Hepatic stellate cell (primary cell): ENCODE measurements at places on chromosomes 16 and 17.

DNA sequence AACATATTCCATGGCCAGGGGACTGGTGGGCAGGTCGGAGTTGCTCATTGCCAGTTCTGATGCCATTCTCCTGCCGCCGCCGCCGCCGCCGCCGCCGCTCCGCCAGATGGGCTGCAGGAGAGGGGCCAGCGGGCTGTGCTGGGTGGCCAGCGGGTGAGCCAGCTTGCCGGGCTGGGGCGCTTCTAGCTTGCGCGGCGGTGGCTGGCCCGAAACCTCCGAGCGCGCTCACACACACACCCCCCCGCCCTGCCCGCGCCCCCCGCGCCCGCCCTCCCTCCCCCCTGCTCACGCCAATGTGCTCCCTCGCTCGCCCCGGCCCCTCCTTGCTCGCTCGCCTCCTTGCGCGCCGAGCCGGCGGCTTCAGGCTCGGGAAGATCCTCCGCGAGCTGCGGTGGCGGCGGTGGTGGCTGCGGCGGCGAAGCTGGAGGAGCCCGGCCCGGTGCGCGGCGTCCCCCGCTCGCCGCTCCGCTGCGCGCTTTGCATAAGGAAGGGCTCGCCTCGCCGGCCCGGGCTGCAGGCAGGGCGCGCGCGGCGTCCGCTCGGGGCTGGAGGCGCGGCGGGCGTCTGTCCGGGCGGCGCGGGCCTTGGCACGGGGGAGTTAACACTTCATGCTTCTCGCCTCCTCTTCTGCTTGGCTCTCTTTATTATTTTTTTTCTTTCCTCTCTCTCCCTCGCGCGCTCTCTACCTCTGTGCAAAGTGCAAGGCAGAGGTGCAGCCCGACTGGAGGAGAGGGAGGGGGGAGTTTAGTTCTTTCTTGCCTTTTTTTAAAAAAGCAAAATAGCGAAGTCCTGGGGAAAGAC is 500 bp downstream of the MAF start:
- DNase-seq, result peak; percentile 60

DNA sequence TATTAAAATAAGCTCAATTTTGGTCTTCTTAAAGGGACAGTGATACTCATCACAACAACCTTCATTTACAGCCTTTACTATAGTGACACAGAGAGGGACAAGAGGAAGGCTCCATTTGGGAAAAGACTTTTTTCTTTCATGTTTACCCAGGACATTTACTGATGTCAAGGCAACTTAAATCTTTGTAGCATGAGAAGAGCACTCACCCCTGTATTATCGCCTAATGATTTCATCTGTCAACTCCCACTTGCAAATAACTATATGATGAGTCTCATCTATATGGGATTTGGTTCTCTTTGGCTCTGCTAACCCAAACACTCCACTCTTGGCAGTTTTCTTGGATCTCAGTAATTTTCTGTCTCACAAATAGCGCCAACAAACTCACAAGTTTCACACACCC is 24.1 kb downstream of the BLMH start:
- DNase-seq, result no peak

DNA sequence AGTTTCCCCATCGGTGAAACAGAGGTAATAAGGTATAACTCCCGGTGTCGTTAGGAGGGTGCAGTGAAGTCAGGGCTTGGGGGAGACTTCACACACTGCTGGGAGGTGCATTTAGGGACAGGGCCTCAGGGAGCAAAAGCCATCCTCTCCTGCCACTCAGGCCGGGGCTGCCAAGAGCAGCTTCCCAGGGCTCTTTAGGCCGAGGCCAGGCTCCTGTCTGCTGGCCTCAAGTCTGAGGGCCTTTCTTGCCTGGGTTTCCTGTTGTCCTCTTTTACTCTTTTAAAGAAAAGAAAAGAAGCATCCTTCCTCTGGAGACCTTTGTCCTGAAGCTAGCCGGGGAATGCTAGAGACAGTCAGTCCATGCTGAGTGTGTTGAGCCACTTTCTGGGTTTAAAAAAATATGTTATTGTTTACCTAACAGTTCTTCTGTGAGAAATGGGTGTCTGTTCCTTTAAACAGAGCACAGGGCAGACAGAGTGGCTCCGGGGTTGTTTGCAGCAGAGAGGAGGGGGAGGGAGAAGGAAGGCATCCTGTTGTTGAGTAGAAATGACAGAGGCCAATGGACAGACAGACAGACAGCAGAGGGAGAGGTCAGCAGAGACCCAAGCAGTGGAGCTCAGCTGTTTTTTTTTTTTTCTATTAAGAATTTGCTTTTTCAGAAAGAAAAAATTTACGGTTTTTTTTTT is 79.1 kb downstream of the C17orf67 start:
- peak; percentile 61 for DNase-seq

- DNase-seq, result no peak
These were observed 69.4 kb upstream of the CREBBP start for GRCh38 chr16:3949946-3950342.

GRCh38 chr17:8900626-8901585 is 33.4 kb upstream of the PIK3R6 start:
- DNase-seq, result no peak

GRCh38 chr17:77720946-77721845 is 237.3 kb upstream of the TNRC6C start:
- no peak for DNase-seq

GRCh38 chr17:3770466-3770865 is 30.5 kb downstream of the ITGAE start:
- DNase-seq, result no peak

DNA sequence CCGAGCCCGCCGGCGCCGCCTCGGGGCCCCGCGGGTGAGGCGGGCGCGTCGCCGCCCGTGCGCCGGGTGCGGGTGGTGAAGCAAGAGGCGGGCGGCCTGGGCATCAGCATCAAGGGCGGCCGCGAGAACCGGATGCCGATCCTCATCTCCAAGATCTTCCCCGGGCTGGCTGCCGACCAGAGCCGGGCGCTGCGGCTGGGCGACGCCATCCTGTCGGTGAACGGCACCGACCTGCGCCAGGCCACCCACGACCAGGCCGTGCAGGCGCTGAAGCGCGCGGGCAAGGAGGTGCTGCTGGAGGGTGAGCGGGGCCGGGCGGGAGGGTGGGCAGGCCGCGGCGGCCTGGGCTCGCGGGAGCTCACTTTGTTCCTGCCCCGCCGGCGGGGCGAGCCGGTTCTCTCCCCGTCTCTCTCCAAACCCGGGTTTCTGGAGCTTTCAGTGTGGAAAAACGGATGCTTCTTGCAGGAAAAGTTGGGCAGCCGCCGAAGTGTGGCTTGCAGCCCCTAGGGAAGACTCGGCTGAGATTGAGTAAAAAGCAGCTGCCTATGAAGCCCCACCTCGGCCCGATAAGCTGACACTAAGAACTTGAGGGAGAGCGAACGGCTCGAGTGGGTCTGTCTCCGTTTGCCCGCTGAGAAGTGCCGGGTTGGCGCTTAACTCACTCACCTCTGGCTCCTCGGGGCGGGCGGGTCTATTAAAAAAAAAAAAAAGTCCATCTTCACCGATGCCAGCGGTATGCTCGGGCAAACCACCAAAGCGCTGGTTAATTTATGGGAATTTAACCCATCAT is 677 bp downstream of the SNTB2 start:
- DNase-seq, result no peak

DNA sequence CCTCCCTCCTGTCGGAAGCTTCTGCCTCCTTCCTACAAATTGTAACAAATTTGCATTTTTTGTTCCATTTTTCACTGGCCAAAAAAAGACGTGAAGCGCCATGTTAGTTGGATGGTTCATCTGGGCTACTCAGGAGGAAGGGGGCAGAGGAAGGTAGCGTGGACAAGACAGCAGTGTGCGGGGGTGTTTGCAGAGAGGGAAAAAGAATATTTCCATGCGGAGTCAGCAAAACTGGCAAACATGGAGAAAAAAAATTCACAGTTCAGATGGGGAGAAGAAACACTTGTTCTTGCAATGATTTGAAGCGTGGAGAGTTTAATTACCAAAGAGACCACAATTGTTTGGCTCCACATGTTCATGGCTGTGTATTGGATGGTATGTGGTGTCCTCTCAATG is 138.8 kb upstream of the ERCC4 start:
- no peak for DNase-seq

DNA sequence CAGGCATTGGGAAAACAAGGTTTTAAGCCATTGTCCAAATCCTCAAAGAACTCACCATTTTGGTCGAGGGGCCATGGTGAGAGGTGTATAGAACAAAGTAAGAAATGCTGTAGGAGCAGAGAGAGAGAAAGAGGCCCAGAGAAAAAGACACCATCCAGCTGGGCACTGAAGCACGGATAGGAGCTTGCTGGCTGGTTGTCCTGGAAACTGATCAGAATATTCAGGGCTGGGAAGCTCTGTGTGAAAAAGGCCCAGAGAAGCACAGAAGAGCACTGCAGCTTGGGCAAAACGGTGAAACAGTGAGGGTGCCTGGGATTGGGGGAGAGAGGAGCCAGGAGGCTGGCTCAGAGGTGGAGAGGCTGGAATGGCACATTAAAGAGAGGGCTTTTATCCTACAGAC is 16.5 kb downstream of the HS3ST3B1 start:
- DNase-seq, result no peak

- no peak for DNase-seq
These were observed 7.6 kb upstream of the GFAP start for GRCh38 chr17:44922746-44923470.

- DNase-seq, result peak; percentile 5
These were observed 900.0 kb upstream of the GOT2 start for GRCh38 chr16:59634004-59634579.

DNA sequence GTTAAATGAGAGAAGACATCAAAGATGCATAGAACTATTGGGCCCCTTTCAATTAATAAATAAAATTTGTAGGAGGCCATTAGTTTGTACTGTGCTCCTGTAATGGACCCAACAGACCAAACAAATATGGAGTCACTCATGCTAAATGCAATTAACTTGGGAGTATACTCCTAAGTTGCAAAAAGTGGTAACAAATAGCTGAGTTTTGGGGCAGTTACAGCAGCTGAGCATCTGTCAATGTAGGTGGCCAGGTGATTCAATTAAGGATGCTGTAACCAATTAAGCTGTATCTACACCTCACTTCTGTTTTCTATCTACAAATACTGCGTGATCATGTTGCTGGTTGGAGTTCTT is 34.9 kb downstream of the WNT9B start:
- DNase-seq, result no peak

- no peak for DNase-seq
These were observed 48.3 kb upstream of the ABCC11 start for GRCh38 chr16:48295488-48296281.

DNA sequence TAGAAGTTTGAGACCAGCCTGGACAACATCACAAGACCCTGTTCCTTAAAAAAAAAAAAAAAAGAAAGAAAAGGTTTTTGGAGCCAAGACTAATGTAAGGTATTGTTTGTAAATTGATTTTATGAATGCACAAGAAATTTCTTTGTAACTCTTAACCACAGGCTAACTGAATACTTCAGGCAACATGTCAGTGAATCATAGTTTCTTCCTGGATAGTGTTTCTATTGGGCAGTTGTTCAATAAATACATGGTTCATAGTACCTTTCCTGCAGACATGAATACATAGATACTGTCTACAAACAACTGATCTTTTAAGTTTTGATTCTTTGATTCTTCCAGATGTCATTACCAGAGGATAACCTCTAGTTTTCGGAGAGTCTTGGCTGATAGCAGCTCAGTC is 11.6 kb downstream of the DDX42 start:
- DNase-seq, result peak; percentile 40

DNA sequence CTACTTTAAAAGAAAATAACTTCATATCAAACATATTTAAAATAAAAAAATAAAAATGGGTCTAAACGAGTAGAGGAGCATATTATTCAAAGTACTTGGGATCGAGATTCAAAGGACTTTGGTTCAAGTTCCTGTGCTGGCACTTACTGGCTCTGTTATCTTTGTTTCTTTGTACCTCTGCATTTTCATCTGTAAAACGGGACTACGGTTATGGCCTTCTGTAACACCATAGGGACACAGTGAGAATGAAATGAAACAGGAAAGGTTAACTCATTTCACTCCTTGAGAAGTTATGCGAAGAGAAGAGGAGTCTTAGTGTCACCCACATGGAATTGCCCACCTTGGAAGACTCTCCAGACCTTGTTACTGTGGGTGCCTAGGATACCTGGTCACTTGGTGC is 379.1 kb upstream of the CCL2 start:
- no peak for DNase-seq

- DNase-seq, result no peak
These were observed 59.2 kb downstream of the PGS1 start for GRCh38 chr17:78437508-78438169.

DNA sequence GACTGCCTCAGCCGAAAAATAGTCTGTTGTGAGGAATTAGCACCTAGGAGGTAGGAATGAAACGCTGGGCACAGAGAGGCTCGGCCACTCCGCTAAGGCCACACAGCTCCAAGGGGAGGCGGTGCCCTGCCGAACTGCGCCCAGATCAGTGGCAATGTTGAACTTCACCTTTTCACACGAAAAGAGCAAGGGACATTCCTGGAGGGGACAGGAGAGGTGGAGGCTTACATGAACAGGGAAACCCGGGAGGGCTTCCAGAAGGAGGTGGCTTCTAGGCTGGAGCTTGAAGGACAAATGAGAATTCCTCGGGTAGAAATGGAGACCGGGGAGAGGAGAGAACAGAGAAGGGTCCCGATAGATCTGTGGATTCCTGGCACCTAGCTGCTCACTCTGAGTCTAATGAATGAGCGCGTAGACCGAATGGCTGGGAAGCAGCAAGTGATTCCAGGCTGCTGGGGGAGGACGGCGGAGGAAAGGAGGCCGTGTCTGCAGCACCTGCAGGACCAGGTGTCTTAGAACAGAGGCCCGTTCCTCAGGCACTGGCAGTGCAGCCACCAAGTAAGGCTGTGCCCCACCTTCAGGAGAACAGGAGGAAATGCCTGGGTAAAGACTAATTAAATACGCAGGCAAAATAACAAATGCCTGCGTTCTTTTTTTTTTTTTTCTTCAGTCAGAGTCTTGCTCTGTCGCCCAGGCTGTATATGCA is 722 bp upstream of the SLC38A10 start:
- peak; percentile 68 for DNase-seq

GRCh38 chr17:50196036-50196435 is 5.4 kb downstream of the COL1A1 start:
- DNase-seq, result no peak

- DNase-seq, result no peak
These were observed 60.5 kb downstream of the MRC2 start for GRCh38 chr17:62687997-62688396.

DNA sequence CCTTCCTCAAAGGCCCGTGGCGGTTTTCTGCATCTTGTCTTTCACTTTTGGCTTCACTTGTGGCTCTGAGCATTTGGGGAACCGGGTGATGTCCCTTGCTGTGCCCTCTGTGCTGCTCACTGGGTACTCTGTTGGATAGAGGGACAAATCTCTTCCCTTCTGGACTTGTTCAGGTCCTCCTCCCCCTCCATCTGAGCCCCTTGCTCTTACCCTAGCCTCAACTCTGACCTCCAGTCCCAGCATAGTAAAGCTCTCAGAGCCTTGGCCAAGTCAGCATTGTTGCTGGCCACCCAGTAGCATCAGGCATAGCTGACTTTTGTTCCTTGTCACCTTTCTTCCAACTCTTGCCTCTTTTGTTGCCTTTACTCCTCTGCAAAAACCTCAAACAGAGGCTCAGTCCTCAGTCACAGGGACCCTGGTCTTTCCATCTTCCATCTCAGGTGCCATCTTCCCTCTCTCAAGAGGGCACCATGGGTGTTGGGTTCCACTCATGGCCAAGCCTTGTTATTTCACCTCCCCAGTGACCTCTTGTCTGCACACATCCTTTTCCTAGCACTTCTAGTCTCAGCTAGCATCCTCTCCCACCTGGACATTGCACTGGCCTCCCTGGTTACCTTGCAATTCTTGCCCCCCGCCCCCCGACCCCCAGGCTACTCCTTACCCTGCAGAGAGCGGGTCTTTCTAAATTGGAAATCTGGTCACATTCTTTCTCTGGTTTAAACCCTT is 393 bp upstream of the PSMB10 start:
- no peak for DNase-seq

GRCh38 chr16:9392956-9393355 is 301.5 kb downstream of the HAPSTR1 start:
- DNase-seq, result no peak

GRCh38 chr16:82955741-82956348 is 329.1 kb downstream of the CDH13 start:
- no peak for DNase-seq
